ENCODE measurements at places on chromosomes 5 and 9.

GRCh38 chr5:175230299-175230698 lies 213.7 kb downstream of the DRD1 start:
- H3K4me3 ChIP-seq: no peak overlapping the region
- H3K36me3 ChIP-seq: no peaks in the 10 kb centered on the region
- DNase-seq: no peak
- no peak overlapping the region for H3K27ac ChIP-seq

GRCh38 chr9:13719981-13720676 lies 440.6 kb upstream of the MPDZ start:
- H3K27me3 ChIP-seq: no peaks in the 10 kb centered on the region
- no peaks in the 10 kb centered on the region for H3K4me1 ChIP-seq
- no peaks in the 10 kb centered on the region for H3K36me3 ChIP-seq
- H3K27ac ChIP-seq: no peak overlapping the region
- no peak overlapping the region for H3K4me3 ChIP-seq
- no peak for DNase-seq

DNA sequence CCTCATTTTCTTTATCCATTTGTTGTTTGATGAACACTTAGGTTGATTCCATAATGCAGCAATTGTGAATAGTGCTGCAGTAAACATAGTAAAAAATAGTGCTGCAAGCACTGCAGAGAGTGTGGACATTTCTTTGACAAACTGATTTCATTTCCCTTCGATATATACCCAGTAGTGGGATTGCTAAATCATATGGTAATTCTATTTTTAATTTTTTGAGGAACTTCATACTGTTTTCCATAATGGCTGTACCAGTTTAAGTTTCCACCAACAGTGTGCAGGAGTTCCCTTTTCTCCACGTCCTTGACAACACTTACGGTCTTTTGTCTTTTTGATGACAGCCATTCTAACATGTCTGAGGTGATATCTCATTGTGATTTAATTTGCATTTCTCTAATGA lies 138.2 kb upstream of the PLPPR1 start:
- H3K4me3 ChIP-seq: no peak overlapping the region
- no peaks in the 10 kb centered on the region for H3K4me1 ChIP-seq
- DNase-seq: no peak
- H3K27me3 ChIP-seq: no peaks in the 10 kb centered on the region
- H3K27ac ChIP-seq: no peak overlapping the region

- no peak overlapping the region for H3K4me3 ChIP-seq
- DNase-seq: no peak
- H3K27ac ChIP-seq: no peak overlapping the region
- H3K27me3 ChIP-seq: no peaks in the 10 kb centered on the region
Observed at GRCh38 chr5:107966201-107966600, 295.5 kb upstream of the EFNA5 start.

GRCh38 chr5:143923634-143924266 lies 111.8 kb downstream of the HMHB1 start:
- H3K4me1 ChIP-seq: no peaks in the 10 kb centered on the region
- DNase-seq: no peak
- H3K27me3 ChIP-seq: no peaks in the 10 kb centered on the region

DNA sequence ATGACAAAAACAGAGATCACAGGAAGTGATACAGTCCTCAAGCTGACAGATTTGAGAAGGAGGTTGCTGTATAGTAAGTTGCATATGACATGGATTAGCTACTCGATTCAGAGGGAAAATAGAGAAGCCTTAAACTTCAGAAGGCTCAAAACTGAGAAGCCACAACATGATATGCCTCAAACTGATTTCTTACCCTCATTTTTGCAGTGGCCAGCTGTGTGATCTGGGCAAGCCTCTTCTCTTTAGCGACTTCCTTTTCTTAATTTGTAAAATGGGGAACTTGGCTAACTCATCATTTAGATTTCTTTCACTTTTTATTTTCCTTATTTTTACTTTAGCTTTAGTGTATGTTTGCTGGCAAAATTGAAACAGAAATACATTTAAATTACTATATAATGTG lies 421.1 kb downstream of the KIF4B start:
- no peak overlapping the region for H3K27ac ChIP-seq
- no peaks in the 10 kb centered on the region for H3K36me3 ChIP-seq
- H3K27me3 ChIP-seq: no peaks in the 10 kb centered on the region
- H3K4me1 ChIP-seq: no peaks in the 10 kb centered on the region

- no peak for DNase-seq
- H3K4me3 ChIP-seq: no peak overlapping the region
- H3K36me3 ChIP-seq: peaks cover under 1% of the 10 kb centered on the region
- peaks cover 35% of the 10 kb centered on the region for H3K4me1 ChIP-seq
- no peaks in the 10 kb centered on the region for H3K27me3 ChIP-seq
Observed at GRCh38 chr5:41196197-41196596, 17.1 kb downstream of the C6 start.

DNA sequence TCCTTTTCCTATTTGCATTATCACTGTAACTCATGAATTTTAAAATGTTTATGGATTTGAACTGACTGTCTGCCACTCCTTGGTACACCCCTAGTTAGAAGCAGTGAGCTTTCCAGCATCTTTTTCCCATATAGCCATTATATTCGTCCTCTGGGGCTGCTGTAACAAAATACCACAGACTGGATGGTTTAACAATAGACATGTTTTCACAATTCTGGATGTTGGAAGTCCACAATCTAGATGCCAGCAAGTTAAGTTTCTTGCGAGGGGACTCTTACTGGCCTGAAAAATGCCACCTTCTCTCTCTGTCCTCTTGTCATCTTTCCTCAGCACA lies 530.0 kb downstream of the SEMA5A start:
- H3K27me3 ChIP-seq: no peaks in the 10 kb centered on the region
- no peak overlapping the region for H3K27ac ChIP-seq
- DNase-seq: no peak
- H3K36me3 ChIP-seq: no peaks in the 10 kb centered on the region

GRCh38 chr9:13361076-13361475 lies 81.6 kb upstream of the MPDZ start:
- H3K27ac ChIP-seq: no peak overlapping the region
- no peaks in the 10 kb centered on the region for H3K4me1 ChIP-seq
- H3K36me3 ChIP-seq: no peaks in the 10 kb centered on the region
- H3K27me3 ChIP-seq: no peaks in the 10 kb centered on the region
- DNase-seq: no peak
- H3K4me3 ChIP-seq: no peak overlapping the region

DNA sequence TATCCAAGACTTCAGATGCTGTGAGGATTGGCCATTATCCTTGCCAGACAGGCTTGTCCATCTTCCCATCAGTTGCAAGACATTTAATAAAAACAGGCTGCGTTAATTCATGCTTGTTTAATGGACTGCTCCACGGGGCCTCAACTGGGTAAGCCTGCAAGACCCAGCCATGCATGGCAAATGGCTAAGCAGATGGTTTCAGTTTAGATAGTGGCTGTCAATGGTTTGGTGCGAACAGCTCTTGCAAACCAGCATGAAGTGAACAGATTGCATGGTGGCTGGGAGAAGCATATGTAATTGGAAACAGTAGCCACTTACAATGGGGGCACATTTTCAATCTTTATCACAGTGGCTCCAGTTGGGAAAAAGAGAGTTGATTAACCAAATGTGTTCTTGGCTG lies 628.2 kb upstream of the KLF4 start:
- no peak for DNase-seq
- H3K4me1 ChIP-seq: peaks cover 4% of the 10 kb centered on the region
- no peak overlapping the region for H3K27ac ChIP-seq

GRCh38 chr5:97026721-97027120 lies 90.8 kb downstream of the LNPEP start:
- DNase-seq: no peak
- H3K4me1 ChIP-seq: no peaks in the 10 kb centered on the region
- H3K4me3 ChIP-seq: no peak overlapping the region
- H3K27me3 ChIP-seq: no peaks in the 10 kb centered on the region
- peaks cover 19% of the 10 kb centered on the region for H3K36me3 ChIP-seq

- no peak for DNase-seq
- H3K27ac ChIP-seq: no peak overlapping the region
- H3K27me3 ChIP-seq: no peaks in the 10 kb centered on the region
- no peak overlapping the region for H3K4me3 ChIP-seq
Observed at GRCh38 chr9:107615321-107615720, 125.8 kb upstream of the KLF4 start.

GRCh38 chr9:130530938-130531337 lies 48.4 kb upstream of the FUBP3 start:
- no peak overlapping the region for H3K4me3 ChIP-seq
- H3K4me1 ChIP-seq: peaks cover 6% of the 10 kb centered on the region
- peak; percentile 32 for DNase-seq
- no peaks in the 10 kb centered on the region for H3K36me3 ChIP-seq
- no peak overlapping the region for H3K27ac ChIP-seq

GRCh38 chr9:21810388-21810787 lies 8.0 kb downstream of the MTAP start:
- no peaks in the 10 kb centered on the region for H3K36me3 ChIP-seq
- H3K27me3 ChIP-seq: no peaks in the 10 kb centered on the region
- H3K4me1 ChIP-seq: peaks cover 22% of the 10 kb centered on the region
- DNase-seq: no peak
- no peak overlapping the region for H3K27ac ChIP-seq

GRCh38 chr9:93114169-93114983 lies 18.4 kb downstream of the CARD19 start:
- H3K27me3 ChIP-seq: no peaks in the 10 kb centered on the region
- DNase-seq: peak; percentile 6
- H3K4me1 ChIP-seq: peaks cover 2% of the 10 kb centered on the region
- no peak overlapping the region for H3K27ac ChIP-seq
- H3K36me3 ChIP-seq: no peaks in the 10 kb centered on the region
- no peak overlapping the region for H3K4me3 ChIP-seq

DNA sequence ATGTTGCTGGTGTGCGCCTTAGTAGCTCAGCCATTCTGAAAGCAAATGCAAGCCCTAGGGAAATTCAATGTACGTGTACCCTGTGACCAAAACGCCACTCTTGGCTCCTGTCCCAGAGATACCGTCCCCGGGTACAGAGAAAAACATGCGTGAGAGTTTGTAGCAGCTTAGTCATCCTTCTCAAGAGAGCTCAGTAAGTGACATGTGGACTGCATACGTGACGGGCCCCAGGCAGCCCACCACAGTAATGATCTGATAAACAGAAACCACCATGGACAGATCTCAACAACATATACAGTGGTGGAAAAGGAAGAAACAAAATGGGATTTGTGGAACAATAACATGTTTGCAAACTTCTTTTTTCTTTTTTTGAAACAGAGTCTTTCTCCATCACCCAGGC lies 45.1 kb downstream of the S1PR3 start:
- H3K27ac ChIP-seq: no peak overlapping the region

GRCh38 chr5:3393920-3394597 lies 201.6 kb upstream of the IRX1 start:
- no peak overlapping the region for H3K4me3 ChIP-seq
- DNase-seq: no peak
- H3K27me3 ChIP-seq: no peaks in the 10 kb centered on the region
- H3K27ac ChIP-seq: no peak overlapping the region

DNA sequence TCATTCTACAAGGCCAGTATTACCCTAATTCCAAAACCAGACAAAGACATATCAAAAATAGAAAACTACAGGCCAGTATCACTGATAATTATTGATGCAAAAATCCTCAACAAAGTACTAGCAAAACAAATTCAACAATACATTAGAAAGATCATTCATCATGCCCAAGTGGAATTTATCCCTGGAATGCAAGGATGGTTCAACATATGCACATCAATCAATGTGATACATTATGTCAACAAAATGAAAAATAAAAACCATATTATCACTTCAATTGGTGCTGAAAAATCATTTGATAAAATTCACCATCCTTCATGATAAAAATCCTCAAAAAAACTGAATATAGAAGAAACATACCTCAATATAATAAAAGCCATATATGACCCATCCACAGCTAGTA lies 115.2 kb upstream of the SLC27A6 start:
- H3K27me3 ChIP-seq: no peaks in the 10 kb centered on the region
- DNase-seq: no peak
- no peak overlapping the region for H3K27ac ChIP-seq
- no peak overlapping the region for H3K4me3 ChIP-seq
- H3K36me3 ChIP-seq: no peaks in the 10 kb centered on the region

GRCh38 chr5:176508603-176509002 lies 28.6 kb downstream of the RNF44 start:
- no peaks in the 10 kb centered on the region for H3K27me3 ChIP-seq
- DNase-seq: no peak
- H3K36me3 ChIP-seq: no peaks in the 10 kb centered on the region
- H3K4me3 ChIP-seq: no peak overlapping the region
- no peaks in the 10 kb centered on the region for H3K4me1 ChIP-seq
- H3K27ac ChIP-seq: no peak overlapping the region

DNA sequence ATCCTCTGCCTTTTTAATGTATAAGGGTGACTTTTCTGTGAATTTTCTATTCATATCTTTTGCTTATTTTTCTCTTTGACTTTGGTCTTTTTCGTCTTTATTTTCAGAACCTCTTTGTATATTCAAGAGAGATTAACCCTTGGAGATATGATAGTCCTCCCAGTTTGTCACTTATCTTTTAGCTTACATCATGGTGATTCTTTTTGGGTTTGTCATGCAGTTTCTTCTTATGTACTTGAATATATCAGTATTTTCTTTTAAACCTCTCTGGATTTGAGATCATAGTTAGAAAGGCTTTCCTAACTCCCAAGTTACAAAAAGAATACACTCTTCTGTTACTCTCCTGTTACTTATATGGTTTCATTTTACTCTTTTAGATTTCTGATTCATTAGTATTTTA lies 27.5 kb upstream of the GPR21 start:
- H3K36me3 ChIP-seq: peaks cover 2% of the 10 kb centered on the region
- H3K4me1 ChIP-seq: no peaks in the 10 kb centered on the region
- H3K27ac ChIP-seq: no peak overlapping the region
- no peak for DNase-seq
- no peaks in the 10 kb centered on the region for H3K27me3 ChIP-seq
- H3K4me3 ChIP-seq: no peak overlapping the region
